ENCODE measurements at places on chromosomes 7 and 10.

GRCh38 chr10:6140141-6140841 lies 51.5 kb downstream of the RBM17 start:
- DNase-seq = no peak

DNA sequence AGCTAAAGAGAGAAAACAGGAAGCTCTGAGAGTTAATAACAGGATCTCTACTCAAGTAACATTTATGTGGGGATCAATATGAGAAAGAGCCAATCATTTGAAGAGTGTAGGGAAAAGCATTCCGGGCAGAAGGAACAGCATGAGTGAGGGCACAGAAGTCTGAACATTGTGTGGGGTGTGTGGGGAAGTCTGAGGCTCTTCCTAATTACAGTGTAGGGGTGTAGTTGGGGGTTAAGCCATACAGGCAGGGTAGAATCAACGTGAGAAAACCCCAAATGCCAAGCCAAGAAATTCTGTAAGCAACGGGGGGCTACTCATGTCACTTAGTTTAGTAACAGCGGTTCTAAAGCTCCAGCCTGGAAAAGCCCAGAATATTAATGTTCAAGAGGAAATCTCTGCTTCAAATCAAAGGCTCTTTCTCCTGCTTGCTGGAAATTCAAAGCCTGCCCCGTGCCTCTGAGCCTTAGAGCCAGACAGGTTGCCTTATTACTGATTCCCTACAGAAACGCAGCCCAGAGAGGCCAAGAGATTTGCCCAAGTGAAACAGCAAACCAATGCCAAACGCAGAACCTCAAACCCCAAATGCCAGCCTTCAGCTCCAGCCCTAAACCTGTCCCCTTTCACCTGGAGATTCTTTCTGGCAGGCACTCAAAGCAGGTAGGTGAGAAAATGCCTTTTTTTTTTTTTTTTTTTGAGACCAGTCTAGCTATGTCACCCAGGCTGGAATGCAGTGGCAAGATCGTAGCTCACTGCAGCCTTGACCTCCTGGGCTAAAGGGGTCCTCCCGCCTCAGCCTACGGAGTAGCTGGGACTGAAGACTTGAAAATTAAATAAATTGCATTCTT lies 36.1 kb downstream of the DNAJB12 start:
- no peak for DNase-seq

- DNase-seq = no peak
Observed at GRCh38 chr10:52447931-52448353, 133.9 kb downstream of the DKK1 start.

- DNase-seq = no peak
Observed at GRCh38 chr7:1966631-1967200, 266.0 kb downstream of the MAD1L1 start.

DNA sequence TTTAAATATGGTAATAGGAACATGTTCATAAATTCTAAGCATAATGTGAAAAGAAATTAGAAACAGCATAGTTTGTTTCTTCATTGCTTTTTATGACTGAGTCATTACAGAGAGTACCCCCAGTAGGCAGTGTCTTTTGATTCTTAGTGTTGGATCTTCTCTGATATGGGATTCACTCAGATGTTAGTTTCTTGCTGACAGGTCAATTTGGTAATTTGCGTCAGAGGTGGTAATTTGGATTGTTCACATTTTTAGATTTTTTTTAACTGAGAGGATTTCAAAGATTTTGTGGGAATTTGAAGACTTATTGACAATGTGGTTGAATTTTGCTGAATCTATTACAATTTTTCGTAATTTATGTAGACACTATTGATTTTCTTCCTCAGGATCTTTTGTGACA lies 2.1 kb downstream of the HSPA14 start:
- DNase-seq = no peak

GRCh38 chr10:23193435-23194074 lies 1.4 kb downstream of the PTF1A start:
- no peak for DNase-seq

DNA sequence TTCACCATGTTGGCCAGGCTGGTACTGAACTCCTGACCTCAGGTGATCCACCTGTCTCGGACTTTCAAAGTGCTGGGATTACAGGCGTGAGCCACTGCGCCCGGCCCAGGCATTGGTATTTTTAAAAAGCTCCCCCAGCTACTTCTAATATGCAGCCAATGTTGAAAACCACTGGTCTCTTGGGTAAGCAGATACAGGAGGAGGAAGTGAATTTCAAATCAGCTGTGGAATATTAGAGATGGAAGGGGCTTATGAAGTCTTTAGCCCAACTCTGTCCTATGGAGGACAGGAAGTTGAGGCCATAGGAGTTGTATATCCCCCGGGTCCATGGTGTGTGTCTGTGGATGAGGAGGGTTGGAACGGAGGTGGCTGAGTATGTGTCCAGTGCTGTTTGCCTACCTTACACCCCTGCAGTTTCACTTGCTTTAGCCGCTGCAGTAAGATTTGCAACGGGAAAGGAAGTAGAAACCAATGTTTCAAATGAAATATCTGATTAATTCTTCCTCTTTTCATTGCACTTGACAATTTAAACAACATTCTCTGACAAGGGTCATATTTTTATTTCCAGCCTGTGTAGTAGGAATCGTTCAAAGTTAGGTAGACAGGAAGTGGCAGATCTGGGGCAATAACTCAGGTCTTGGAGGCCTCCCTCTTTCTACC lies 3.4 kb downstream of the PDE6C start:
- DNase-seq = no peak

DNA sequence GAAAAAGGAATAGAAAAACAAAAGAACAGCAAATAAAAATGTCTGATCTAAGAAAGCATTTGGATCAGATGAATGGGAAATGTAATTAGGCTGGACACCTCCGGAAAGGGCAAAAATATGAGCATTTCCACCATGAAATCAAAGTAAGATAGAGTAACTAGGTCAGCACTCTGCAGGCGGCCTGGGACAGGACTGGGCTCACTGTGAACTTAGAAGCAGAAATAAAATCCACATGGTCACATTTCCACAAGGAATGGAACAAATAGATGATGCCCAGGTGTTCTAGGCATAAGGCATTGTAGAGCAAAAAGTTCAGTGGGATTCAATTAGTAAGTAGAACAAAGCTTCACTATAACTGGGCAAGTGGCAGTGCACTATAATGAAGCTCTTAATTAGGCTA lies 209.9 kb upstream of the ETV1 start:
- DNase-seq = no peak

DNA sequence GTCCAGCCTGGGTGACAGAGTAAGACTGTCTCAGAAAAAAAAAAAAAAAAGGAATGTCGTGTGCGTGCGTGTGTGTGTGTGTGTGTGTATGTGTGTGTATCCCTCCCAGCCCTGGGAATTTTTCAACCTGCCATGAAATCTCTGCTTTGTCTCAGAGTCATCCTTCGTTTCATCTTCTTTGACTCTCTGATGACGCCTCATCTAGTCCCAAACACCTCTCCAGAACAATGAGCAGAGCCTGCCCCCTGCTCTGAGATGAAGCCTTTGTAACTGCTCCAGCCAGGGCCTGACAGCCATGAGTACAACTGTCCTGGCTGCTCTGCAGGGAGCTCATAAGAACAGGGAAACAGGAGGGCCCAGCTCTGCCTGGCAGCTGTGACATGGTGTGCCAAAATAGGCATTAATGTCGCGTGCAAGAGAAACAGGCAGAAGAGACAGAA lies 149.5 kb downstream of the FAM107B start:
- DNase-seq = no peak

DNA sequence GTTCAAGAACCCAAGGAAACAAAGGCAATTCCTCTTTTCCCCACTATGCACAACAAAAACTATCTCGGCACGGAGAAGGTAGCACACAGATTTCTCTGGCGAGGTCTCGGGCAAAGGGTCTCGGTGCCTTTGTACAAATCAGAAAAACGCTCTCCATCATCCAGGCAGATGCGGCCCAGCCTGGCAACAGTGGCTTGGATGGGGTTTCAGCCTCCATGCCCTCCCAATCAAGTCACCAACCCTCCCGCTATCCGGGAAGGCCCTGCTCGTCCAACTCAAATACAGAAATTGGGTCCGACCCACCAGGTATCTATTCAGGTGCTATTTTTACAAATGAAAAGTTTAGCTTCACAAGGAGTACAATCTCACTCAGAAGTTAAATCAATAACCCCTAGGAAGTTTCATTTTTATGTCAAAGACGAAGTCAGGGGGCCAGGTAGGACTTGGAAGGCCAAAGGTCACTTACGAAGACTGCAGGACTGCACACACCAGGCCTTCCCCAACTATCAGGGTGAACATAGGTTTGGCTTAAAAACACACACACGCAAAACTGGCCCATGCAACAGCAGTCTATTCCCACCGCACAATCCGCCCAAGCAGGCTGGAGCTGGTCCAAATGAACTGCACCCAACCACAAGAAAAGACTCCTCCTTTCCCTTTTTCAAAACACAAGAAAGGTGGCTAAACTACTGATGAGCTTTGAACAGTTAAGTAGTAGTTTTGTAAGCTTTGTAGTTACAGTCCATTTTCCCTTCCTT lies 43.0 kb downstream of the GNA12 start:
- DNase-seq = no peak

GRCh38 chr10:119378737-119379067 lies 163.8 kb downstream of the RGS10 start:
- DNase-seq = no peak

DNA sequence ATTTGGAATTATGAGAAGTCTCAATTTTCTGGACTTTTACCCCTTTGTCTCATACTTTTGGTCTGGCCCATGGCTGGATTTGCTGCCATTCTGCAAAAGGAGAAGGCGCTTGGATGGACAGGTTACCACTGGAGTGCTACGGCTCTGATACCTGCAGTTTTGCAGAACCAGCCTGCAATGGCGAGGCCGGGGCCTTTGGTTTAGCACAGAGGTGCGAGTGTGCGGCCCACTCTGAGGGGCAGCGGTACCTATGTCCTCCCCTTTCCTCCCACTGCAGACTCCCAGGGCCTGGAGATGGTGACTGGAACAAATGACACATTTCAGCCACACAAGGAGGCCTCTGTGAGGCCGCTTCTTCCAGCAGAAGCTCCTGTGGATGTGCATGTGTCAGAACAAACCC lies 11.9 kb downstream of the ZNF777 start:
- DNase-seq = no peak

GRCh38 chr10:21521751-21522533 lies 3.5 kb downstream of the SKIDA1 start:
- DNase-seq = no peak

DNA sequence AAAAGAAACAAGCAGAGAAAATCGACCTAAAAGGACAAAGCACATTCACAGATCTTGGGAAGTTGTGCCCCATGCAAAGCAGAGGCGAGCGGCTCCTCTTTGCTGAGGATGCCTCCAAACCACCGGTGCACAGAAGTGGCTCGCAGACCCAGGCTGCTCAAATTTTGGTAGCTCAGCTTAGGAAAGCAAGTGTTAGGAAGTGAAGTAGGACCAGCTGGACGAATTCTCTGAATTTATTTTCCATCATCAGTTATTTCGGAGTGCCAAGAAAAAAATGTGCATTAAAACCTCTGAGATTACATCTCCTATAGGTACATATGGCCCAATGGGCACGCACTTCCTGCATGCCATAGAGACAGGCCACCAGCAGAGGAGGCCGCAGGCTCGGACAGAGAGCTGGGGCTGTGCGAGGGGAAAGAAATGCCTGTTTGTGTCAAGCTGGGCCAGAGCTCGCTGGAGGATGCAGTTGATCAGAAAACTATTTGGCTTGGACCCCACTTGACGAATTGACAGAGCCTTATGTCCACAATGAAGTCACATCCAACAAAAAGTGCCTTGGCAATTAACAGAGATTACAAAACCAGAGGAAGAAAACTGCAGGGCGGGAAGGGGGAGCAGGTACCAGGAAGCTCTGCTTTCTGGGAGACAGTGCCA lies 122.3 kb upstream of the LYZL2 start:
- DNase-seq = no peak

- no peak for DNase-seq
Observed at GRCh38 chr7:70237831-70238575, 639.7 kb downstream of the AUTS2 start.

- DNase-seq = no peak
Observed at GRCh38 chr7:116551692-116552091, 26.9 kb downstream of the CAV1 start.

GRCh38 chr10:94936721-94937120 lies 1.7 kb upstream of the CYP2C9 start:
- no peak for DNase-seq

GRCh38 chr10:132523561-132524442 lies 13.8 kb upstream of the INPP5A start:
- no peak for DNase-seq
